ENCODE measurements at places on chromosomes 1 and 21.
A peak's percentile ranks its signal among the peaks of the same experiment; 100 is the strongest.

GRCh38 chr1:115476616-115477015 is 138.6 kb upstream of the NGF start:
- no peak for DNase-seq

GRCh38 chr1:112706505-112707220 is at the start of gene RHOC:
Gene RHOC (minus strand): TSS chr1:112707127. CDS start chr1:112703799, 3,328 bp downstream.
- DNase-seq, result peak; percentile 83

GRCh38 chr1:154178911-154179811 is 12.7 kb downstream of the TPM3 start:
- no peak for DNase-seq

GRCh38 chr1:228814176-228814575 is 78.9 kb downstream of the RHOU start:
- no peak for DNase-seq

- no peak for DNase-seq
Observed at GRCh38 chr1:111424281-111424680, 3.3 kb downstream of the OVGP1 start.

DNA sequence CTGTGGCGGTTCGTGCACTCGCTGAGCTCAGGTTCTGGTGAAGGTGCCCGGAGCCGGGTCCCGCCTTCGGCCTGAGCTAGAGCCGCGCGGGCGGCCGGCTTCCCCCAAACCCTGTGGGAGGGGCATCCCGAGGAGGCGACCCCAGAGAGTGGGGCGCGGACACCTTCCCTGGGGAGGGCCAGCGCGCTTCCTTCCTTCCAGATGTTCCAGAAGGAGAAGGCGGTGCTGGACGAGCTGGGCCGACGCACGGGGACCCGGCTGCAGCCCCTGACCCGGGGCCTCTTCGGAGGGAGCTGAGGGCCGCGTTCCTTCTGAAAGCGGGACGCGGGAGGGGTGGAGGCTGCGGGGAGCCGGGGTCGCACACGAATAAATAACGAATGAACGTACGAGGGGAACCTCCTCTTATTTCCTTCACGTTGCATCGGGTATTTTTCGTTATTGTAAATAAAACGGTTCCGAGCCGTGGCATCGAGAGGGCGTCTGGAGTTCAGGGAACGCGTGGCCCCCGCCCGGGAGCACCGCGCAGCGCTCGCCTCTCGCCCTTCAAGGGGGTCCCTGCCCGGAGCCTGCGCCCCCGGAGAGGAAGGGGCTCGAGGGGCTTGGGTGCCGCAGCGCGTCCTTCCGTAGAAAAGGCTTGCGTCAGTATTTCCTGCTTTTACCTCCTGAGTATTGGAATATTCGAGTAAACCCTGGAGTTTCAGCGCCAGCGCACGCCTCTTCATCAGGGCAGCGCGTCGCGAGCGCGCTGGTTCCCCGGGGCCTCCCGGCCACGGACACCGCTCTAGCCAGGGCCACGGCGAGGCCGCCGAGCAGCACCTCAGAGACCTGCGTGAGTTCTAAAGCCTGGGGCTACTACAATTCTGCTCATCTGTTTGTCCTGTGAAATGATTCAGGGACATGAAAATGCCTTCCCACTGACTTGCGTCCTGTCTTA is 11.5 kb downstream of the YBEY start:
- DNase-seq, result peak; percentile 36

DNA sequence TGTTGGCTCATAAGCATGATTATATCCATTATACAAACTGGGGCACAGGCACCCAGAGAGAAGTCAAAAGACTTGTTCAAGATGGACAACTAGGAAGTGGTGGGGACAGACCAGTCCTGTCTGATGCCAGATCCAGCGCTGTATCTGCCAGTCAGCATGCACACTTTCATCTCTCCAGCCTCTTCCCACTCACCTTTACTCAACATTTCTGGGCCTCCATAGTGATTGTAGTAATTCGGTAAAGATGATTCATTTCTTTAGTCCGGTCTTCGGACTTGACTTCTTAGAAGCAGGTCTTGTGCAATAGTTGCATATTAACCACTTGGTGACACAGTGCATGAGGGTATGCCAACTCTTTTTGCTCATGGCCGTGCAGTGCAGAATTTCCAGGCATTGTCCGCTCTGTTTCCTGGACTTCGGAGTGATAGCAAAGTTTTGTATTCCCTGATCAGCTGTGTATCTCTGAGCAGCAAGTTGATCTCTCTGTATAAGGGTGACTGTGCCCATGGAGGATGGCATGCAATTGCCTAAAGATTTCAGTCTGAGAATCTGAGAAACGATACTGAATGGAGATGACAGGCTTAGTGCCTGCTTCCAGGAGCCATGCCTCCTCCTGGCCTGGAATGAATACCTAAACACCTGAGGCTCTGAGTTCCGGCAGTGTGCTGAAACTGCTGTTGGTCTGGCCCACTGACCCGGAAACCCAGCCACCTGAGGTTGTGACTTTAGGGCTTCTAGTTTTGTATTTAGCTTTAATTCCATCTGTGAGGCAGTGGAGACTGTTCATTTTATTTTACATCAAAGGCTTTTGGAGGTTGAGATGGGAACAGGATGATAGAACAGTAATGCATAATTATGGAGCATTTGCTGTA is 39.0 kb downstream of the GALNT2 start:
- no peak for DNase-seq

DNA sequence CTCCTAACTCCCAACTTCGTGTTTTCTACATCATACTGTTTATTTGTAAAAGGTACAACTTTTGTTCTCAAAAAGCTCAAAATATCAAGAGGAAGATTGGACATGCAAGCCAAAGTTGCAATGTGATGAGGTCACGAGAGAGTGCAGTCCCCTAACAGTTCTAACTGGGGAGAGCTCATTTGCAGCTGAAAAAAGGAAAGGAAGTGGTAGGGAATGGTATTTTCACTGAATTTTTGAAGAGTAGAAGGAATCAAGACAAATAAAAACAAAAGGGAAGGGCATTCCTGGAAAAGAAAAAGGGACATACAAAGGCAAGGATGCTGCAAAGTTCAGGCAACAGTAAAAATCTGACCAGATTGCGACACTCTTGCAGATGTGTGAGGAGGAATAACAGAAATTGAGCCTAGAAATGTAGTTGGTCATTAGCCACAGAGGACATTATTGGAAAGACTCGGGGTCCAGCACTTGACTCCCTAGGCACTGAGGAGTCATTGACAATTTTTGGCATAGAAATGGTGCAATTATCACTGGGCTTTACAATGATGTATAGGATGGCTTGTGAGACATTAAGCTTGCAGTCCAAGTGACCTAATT is 67.9 kb downstream of the TBX15 start:
- no peak for DNase-seq

DNA sequence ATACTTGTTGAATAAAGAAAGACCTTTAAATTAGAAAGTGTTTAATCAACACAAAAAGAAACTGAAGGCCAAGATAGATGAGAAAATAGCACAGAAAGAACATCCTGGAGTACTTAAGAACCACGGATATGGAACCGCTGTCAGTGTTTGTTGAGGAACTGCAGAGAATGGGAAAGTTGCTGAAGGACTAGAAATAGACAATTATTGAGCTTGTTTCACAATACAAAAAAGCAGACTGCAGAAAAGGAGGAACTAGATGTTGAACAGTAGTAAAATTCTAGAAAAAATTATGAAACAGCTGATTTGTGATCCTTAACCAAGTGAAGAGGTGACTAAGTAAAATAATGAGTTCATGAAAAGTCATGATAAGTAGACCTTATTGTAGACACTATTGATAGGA is 29.7 kb downstream of the MYSM1 start:
- no peak for DNase-seq

- no peak for DNase-seq
Observed at GRCh38 chr1:54070171-54070837, 16.9 kb downstream of the TCEANC2 start.

GRCh38 chr1:111392460-111392945 is 35.0 kb downstream of the OVGP1 start:
- DNase-seq, result no peak

GRCh38 chr1:201026836-201027235 is 3.3 kb upstream of the KIF21B start:
- no peak for DNase-seq

DNA sequence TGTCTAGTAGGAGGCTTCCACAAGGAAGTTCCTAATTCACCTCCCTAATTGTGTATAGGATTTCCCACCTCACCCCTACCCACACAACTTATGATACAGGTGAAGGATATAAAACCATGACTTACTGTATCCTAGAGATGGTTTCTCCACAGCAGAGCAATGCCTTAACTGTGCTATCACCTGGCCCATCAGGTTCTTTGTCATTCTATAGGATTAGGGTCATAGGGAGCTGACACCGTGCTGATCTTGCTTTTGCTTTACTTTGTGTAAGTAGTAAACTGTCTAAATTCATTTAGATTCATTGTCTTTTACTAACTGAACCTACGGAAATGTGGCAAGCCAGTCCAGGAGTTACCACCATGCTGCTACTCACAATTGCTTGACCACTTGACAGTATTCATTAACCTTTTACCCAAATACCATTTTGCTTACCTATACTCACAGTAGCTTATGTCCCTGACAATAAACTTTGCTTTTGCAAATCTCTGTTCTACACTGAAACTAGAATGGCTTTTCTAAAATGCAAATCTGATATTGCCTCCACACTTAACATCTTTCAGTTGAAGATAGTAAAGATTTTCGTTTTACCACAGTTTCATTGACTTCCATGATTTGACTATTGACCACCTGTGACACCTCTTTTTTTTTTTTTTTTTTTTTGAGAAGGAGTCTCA is 147.6 kb downstream of the IFI44 start:
- no peak for DNase-seq

DNA sequence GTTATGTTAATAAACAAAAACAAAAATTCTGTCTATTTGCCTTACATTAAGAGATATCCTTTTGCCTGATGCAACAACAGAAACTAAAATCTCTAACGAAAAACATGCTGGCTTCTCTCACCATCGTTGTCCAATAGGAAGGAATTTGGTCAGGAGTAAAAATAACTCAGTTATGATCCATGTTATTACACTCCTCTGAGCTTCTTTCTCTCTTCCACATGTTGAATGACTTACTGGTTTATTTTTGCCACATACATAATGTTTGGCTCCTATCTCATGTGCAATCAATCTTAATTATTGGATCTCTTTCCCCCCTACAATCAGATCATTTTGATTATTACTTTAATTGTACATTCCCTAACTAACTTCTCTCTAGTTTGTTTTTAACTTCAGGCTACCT is 688.4 kb downstream of the USP25 start:
- no peak for DNase-seq

DNA sequence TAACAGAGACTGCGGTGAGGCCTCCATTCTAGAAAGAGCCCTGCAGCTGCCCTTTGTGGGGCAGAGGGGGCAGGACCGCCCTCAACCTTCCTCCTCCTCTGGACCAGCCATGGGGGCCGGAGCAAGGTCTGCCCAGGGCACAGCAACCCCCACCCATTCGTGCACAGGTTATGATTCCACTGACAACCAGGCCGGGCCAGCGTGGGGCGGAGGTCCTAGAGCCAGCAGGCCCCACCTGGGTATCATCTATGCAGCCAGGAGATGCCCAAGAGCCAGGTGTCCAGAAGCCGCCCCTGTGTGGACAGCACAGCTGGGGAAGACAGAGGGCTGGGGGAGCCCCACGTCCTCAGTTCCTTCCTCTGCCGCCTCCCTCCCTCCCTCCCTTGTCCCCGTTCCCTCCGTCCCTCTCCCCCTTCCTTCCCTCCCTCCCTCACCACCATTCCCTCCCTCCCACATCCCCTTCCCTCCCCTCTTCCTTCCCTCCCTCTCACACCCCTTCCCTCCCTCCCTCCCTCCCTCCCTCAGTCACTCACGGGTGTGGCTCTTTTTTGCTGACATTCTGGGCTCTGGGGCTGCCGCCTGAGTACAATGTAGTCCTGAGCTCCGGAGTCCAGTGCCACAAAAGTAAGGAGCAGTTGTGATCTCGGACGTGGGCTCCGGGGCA is 12.3 kb downstream of the RNF223 start:
- no peak for DNase-seq

- DNase-seq, result no peak
Observed at GRCh38 chr1:160204526-160205241, 500 bp upstream of the PEA15 start.

GRCh38 chr1:67570486-67571143 is 114.4 kb upstream of the GADD45A start:
- DNase-seq, result no peak

GRCh38 chr1:38204698-38205097 is 158.1 kb upstream of the POU3F1 start:
- DNase-seq, result no peak

DNA sequence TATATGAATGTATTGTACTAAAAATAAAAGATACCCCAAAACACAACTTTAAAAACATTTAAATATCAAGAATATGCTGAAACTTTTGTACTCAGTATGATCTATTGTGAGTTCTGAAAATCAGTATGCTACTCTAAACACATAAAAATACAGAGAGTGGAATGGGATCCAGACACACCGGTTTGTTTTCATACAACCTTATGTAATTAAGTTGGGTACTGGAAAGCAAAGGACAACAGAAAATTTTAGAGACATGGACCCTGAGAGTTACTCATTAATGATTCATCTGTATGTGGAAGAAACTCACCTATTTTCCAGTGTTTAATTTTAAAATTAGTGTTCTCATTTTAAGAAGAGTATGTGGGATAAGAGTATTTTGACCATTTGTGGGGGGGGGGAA is 927 bp upstream of the CFHR3 start:
- no peak for DNase-seq

GRCh38 chr21:34875830-34876229 is 173.3 kb downstream of the RUNX1 start:
- DNase-seq, result no peak

DNA sequence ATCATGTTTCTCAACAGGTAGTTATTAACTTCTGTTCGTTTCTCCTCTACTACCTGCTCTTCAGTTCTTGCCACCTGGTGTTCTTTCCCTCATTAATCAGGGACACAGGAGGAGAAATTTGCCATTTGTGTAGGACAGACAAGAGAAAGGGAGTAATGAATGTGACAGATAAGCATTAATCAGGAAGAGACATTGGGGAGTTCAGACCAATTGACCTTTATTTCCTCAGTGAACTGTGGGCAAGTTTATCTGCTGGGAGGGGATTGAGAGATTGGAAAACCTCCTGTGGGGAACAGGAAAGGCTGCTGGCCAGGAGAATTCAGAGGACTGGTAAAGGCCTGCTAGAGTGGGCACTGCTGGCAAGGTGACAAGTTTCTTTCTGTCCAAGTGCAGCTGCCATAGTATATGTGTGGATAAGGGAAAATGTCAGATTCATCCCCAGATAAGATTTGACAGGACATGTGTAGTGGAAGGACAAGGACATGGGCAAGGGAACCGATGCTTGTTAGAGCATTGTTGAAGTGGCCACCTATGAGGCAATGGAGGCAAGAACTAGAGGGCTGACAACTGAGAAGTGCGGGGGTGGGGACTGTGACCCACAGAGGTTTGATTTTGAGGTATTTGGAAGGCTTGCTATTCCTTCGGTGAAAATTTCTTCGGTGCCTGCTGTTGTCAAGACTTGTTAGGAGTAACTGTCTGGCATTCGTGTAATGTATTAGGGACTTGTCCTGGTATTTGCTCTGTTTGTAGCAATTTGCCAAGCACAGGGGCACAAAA is 12.6 kb downstream of the SZT2 start:
- no peak for DNase-seq

DNA sequence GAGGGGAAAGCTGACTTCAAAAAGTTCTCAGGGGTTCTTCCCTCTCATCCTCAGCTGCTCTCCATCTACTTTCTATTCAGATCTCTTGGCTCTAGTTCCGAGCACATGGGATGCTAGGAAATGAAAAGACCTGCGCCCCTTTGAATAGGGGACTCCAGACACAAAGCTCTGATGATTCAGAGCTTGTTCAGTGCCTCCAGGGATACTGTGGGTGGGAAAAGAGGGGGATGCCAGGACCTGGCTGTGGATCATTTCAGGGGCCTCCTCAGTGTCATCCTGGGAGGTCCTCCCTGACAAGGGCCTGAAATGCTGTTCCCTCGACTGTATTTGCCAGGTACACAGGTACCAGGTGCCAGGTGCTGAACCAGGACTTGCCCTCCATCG is 943 bp upstream of the KIAA0040 start:
- no peak for DNase-seq
